CD4-positive, alpha-beta T cell treated with Interleukin-4 for 4 hours (primary cell): ENCODE measurements at places on chromosomes 7 and 10.

DNA sequence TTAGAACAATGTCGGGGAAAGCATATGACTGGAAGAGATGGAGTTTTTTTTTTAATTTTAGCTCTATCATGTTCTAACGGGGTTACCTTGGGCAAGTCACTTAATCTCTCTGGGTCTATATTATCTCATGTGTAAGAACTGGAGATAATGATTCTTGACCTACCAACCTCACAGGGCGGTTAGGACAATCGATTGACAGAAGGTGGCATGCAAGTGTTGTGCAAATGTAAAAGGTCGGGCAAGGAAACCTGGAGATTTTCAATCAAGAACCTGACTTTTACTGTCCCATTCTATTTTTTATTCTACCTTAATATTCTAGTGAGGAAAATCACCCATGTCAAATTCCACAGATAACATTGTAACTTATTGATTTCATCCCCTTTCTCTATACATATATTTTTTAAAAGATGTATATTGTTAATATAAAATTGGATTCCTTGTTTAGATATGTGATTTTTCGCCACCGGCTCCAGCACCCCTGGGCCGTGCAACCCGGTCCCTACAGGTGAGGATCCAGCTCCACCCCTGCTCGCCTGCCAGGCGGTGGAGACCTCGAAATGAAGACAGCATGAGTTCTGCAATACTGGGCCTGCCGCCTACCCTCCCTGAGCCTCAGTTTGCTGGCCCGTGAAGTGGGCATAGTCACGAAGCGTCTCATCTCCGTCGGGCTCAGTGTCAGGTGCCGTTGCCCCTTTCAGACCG, 497.6 kb upstream of the PHF14 start:
- DNase-seq = no peak

GRCh38 chr10:103441206-103441605, 11.0 kb downstream of the CALHM2 start:
- no peak for DNase-seq

- no peak for DNase-seq
Measured at GRCh38 chr7:108308276-108308675, 148.0 kb downstream of the NRCAM start.

- no peak for DNase-seq
Measured at GRCh38 chr10:125156739-125157480, 3.5 kb downstream of the CTBP2 start.

DNA sequence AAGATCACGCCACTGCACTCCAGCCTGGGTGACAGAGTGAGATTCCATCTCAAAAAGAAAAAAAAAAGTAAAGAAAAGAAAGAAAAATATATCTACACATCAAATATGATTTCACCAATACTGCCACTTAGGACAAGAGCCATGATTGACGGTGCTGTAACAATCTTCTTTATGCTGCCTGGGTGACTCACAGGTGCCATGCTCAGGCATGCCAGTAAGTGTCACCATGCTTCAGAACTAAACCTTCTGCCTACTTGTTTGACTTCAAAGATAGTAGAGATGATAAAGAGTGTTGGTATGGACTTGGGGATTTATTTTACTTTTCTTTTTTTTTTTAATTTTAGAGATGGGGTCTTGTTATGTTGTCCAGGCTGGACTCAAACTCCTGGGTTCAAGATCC, 33.6 kb upstream of the DNMBP start:
- DNase-seq = no peak

GRCh38 chr10:8520382-8520781, 465.9 kb downstream of the GATA3 start:
- DNase-seq = no peak

- no peak for DNase-seq
Measured at GRCh38 chr7:26950889-26951288, 86.5 kb upstream of the SKAP2 start.

DNA sequence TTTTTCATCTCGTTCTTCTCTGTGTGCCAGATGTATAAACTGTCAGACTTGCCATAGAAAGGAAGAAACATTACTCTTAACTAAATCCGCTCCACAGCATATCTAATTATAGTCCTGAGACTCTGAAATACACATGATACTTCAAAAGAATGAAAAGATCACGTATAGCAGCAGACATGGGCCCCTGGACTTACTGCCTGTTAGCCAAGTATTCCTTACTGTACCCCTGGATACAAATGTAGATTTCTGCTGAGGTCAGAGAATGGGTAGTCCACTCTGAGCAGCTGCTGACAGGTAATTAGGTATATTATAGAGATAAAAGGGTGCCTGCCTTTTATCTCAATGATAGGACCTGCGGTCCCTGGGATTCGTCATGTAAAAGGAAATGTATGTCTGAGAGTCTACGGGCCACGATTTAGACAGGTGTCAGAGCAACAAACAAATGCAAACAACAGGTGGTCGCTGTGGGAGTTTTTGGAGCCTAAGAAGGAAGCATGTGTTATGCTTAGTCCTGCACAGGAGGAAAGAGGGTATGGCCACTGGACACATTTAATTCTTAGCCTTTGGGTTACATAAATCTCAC, 69.4 kb downstream of the VOPP1 start:
- no peak for DNase-seq

- DNase-seq = no peak
Measured at GRCh38 chr7:38142736-38143135, 35.3 kb upstream of the STARD3NL start.

DNA sequence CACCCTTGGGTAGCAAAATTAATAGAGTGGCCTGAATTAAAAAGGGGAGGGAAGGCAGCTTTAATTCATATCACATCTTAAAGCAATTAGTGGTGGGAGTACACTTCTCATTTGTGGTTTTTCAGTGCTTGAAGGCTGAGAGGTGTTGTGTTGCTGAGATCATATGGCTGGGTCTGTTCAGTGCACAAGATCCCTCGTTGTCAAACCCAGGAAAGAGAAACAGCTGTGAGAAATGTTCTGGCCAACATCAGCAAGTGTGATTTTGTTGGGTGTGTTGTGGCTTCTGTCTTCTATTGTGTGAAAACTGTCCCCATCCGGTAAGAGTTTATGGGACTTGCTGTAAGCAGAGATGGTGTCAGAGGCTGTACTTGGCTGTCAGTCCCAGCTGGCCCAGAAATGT, 197.9 kb upstream of the BMPER start:
- DNase-seq = peak; percentile 39

DNA sequence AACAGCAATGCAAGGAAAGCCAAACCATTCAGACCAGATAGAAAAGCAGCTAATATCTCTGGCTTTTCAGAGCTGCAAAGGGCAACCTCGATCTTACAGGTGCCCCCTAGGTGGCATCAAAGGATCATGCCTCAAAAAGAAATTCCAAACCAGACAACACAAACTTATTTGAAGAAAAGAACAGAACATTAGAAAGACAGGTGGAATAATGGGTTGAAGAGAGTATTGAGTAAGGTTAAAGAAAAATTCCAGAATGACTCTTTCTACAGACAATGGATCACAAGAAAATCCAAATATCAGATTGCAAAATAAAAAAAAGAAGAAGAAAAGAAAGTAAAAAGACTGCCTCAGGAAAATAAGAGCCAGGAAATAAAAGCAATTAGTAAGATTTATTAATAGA, 213.7 kb downstream of the ELMO1 start:
- DNase-seq = peak; percentile 36

- peak; percentile 7 for DNase-seq
Measured at GRCh38 chr10:71547876-71548846, 151.4 kb downstream of the CDH23 start.

DNA sequence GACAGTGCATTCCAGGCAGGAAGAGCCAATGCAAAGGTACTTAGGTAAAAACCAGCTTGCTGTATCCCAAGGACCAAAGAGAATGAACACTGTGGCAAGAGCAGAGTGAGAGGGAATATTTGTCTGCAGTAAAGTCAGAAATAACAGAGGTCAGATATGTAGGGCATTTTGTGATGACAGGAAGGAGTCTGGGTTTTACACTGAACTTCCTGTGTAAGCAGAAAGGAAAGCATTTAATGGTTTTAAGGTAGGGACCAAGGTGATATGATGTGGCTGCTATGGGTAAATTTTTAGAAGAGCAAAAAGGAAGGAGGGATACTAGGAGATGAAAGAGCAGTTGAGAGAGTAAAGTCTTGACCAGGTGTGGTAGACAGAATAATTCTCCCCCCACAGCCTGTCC, 10.1 kb downstream of the ABCB1 start:
- DNase-seq = no peak

GRCh38 chr7:54932818-54933543, 85.8 kb upstream of the EGFR start:
- DNase-seq = no peak

- DNase-seq = peak; percentile 13
Measured at GRCh38 chr7:89002981-89003956, 207.7 kb upstream of the TEX47 start.

DNA sequence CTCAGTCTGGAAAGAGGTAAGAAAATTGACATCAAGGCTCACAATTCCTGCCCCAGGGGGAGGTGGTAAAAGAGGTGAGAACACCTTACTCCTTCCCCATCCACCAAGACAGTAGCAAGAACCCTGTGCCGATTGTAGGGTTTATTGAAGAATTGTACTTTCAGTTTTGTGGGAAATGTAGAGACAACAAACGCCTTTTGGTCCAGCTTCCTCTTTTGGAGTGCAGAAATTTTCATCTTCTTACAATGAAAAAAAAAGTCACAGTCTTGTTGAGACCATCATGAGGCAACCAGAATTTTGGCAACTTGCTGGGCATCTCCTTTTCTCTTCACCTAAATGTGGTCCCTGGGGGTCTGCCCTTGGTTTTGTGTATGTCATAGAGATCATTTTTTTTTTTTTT, 217.7 kb downstream of the TMEM178B start:
- no peak for DNase-seq

GRCh38 chr10:51892965-51893658, 193.7 kb upstream of the CSTF2T start:
- no peak for DNase-seq

GRCh38 chr10:97180363-97180755, 5.4 kb downstream of the SLIT1 start:
- no peak for DNase-seq

DNA sequence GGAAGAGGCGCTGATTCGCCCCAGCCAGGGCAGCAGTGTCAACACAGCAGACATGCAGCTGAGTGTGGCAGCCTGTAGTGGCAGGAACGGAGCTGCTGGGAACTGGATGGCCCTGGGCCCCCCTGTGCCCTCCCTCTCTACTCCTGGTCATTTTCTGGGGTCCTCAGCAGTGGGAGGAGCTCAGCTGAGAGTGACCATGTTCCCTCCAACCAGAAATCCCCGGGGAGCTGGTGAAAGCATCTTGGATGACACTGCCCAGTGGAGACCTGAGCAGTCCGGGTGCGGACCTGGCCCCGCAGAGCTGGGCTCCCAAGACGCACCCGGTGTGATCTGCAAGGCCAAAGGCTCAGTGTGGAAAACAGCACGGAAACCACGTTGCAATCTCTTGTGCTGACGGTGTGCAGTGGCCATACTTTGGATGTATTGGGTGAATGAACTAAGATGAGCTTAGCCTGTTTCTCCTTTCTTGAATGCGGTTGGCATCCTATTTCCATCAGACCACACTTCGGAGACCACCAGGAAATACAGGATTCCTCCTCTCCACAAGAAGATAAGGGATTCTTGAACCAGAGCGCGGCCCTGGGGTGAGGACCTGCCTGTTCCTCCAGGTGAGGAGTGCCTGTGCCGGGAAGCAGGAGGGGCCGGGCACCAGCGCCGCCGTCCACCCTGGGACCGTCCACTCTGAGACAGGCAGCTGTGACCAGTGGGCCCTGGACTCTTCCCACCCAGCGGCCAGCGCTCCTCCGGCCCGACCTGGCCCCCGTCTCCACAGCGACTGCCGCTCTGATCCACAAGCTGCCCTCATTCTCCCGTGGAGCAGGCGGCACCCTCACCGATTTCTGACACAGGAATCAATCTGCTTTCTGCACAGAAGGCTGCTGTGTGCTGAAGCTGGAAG, 93.5 kb upstream of the DIP2C start:
- DNase-seq = no peak

GRCh38 chr10:125782054-125782453, 6.4 kb upstream of the MMP21 start:
- DNase-seq = no peak

DNA sequence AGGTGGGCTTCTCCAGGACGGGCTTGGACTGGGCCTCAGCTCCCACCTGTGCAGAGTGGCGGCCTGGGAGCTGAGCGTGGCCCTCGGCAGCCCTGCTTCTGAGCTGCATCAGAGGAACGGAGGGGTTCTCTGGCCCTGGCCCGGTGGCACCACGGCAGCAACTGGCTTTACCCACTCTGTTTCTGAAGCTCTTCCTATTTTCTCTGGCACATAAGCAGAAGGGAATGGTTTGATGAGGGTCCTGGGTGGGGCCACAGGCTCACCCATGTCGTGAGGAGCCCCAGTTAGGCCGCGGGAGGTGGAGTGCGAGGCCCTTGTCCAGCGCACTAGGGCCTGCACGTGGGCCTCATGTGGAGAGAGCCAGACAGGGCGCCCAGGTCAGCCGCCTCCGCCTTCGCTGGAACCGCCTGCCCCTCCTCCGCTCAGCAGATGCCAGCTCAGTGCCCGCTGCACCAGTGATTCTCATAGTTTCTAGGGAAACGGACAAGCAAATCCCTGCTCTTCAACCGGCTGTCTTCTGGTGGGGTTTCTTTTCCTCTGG, 284.0 kb downstream of the CELF2 start:
- no peak for DNase-seq

GRCh38 chr10:110529596-110530011, 31.9 kb downstream of the DUSP5 start:
- DNase-seq = peak; percentile 33

GRCh38 chr7:104267701-104268368, 60.0 kb upstream of the ORC5 start:
- DNase-seq = no peak

- DNase-seq = no peak
Measured at GRCh38 chr10:44436240-44436639, 51.3 kb upstream of the CXCL12 start.

DNA sequence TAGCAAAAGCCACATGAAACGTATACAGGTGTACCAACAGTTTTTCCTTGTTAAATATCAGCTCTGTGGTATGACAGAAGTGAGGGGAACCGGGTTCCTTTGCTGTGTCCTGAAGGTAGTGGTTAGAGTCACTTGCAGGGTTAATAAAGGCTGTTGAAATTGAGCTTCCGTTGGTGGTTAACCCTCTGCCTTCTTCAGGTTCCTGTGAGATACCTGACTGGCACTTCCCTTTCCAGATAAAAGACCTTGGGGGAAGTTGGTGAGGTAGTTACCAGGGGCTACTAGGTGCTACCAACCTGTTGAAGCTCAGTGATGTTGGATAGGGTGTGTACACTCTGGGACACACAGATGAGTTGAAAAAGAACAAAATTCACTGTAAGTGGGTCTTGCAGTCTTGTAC, 384.1 kb downstream of the GATA3 start:
- DNase-seq = peak; percentile 58

GRCh38 chr10:124916098-124916584, 25.8 kb upstream of the ZRANB1 start:
- DNase-seq = no peak

DNA sequence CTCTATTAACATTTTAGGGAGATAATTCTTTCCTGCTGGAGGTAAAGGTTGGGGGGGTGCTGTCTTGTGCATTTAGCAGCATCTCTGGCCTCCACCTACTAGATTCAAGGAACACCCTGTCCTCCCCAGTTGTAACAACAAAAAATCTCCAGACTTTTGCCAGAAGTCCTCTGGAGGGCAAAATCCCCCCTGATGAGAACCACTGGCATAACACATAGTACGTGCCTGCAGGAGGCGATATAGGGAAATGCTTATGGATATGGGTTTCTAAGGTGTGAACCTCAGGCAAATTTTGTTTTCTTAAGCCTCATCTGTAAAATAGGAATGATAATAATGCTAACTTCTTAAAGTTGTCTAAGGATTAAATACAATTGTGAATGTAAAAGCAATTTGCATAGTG, 2.9 kb upstream of the OSBPL3 start:
- DNase-seq = no peak
